Activated naive CD4-positive, alpha-beta T cell (primary cell): ENCODE measurements at places on chromosomes 5 and 9.

DNA sequence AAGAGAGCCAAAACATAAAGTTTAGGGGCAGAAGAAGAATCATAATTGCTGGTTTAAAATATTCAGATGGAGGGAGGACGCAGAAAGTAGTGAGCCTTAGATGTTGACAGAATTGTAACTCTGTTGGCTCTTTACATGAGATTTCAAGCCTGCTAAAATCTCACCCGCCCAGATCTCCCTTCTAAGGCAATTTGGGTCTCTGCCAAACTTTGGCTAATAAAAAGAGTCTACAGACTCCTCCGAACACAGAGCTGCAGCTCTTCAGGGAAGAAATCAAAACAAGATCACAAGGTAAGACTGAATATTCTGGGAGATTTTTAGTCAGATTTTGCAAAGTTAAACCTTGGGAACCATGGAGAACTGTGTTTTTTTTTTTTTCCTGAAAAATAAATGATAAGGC, at the start of gene IL33:
TSS of gene IL33 (plus strand) at position 246 of the 400 bp plus-strand sequence. CDS start 25,888 bp downstream, outside the sequence.
- no peak for DNase-seq

- DNase-seq = no peak
Measured at GRCh38 chr9:124415852-124416484, 726 bp upstream of the PSMB7 start.

DNA sequence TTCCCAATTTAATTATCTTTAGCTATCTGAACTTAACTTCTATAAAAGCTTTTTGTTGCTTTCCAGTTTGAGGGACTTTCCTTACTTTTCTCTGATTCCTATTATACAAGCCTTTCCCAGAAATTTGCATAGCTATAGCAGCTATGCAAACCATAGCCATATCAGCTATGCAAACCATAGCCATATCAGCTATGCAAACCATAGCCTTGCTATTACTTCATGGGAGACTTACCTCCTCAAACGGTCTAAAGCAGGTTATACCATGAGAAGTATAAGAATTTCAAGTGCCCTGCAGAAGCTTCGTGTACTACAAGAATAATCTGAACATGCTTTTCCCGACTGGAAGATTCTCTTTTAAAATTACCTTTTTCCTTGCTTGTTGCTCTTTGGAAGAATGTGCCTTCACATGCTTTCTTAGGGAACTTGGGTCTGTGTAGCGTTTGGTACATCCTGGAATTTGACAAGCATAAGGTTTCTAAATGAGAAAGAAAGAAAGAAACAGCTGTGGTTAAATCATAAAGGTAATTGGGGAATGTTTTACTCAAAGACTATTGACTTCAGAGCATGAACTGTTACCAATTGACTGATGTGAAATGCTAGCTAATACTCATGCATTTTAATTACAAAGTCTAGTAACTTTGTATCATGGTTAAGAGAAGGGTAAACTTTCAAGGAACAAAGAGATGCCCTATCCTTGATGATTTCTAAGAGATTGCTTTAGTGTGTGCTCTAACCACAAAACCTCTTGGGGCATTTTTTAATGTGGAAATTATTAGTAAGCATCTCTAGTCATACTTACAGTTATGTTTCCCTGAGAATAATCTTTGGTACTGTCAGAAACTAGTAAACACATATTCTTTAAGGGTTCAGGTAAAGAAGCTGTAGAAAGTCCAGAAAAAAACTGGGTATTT, 367.6 kb downstream of the GLIS3 start:
- DNase-seq = no peak

GRCh38 chr5:56048124-56048523, 53.4 kb upstream of the IL6ST start:
- DNase-seq = no peak

DNA sequence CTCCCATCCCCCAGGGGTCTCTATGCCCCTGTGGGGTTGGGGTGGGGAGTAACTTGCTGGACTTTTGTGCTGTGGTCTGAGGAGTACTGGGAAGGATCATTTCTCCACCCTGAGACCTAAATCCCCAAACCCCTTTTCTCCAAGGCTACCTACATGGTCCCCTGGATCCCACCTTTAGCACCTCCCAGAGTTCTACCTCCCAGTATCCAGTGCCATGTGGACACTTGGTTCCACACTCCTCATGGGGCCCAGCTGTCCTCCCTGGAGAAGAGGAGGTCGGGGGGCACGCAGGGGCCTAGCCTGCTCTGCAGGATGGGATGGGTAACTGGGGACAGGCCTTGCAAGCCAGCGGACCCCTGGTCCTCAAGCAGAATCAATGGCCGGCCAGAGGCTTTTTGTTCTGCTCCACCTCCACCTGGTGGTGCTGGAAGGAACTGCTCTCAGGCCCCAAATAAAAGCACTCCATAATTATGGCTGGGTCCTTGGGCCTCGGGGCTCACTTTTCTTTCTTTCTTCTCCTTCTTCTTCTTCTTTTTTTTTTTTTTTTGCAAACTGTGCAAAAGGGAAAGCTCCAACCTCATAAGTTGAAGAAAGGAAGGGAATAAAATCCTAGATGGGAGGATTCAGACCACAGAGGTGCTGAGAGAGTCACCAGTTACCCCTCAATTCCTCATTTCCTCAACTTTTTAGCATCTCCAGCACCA, 68.4 kb downstream of the PSD2 start:
- DNase-seq = no peak

DNA sequence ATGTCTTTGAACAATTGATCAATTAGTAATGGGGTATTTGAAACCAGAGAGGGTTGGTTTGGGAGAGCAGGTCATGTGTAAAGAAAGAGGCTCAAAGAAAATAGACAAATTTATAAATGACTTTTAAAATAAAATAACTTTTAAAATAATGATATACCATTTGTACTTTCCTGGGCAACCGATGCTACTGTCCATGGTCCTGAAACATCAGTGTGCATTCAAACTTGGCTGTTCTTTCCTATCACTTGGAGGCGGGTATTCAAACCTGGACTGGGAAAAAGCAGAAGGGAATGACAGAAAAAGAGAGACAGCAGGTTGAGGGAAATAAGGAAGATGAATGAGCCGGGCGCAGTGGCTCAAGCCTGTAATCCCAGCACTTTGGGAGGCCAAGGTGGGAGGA, 1446.4 kb upstream of the WWC1 start:
- no peak for DNase-seq

- DNase-seq = no peak
Measured at GRCh38 chr5:173884402-173885053, 3.6 kb upstream of the CPEB4 start.

GRCh38 chr9:127710204-127710783, 3.5 kb downstream of the CFAP157 start:
- no peak for DNase-seq

DNA sequence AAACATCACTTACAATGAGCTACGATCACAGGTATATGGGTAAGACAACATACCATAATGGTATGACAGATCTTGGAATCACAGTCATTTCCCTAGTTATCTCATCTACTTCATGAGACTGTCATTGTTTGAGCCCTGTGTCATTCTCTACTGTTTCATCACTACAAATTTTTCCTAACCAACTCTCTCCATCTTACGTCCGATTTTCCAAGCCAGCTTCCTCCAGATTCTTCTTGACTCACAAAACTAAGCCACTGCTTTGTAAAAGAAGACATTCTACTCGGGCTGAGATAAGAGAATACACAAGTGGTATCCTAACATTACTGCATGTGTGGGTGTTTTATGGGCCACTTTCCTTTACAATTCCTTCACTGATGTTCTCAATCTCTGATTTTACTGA, 49.6 kb downstream of the SERINC5 start:
- no peak for DNase-seq

GRCh38 chr5:107058803-107059202, 611.9 kb downstream of the EFNA5 start:
- DNase-seq = no peak

DNA sequence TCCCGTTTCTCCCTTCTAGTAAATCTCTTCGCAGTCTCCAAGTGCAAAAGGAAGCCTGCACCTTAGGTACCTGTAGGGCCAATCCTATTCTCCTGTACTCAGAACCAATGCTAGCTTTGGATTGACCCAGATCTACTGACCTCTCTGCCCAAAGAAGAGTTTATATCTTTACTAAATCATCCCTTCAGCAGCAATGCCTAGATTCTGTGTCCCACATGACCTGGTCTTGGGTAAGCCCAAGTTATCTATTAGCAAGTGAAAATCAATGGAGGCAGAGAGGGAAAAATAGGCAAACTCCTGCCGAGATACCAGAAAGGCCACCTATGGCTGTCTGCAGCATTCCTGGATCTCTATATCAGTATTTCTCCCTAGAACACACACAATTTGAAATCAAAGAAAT, 60.0 kb downstream of the SUSD1 start:
- DNase-seq = no peak

DNA sequence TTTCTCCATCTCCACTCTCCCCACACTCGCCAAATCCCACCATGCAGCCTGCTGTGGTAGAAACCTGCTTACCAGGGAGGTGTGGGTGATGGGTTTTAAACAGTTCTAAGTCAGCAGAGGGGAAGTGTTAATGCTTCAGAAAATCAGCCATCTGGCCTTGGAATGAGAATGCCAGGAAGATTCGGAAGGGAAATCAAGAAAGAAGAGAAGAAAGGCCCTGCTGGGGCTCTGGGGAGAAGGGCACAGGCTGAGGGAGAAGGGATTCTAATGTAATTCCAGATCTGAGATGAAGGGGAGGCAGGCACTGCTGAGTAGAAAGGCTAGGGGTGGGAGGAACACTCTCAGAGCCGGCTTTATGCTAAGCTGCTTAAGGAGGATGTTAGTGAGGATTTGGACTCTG, 434.7 kb upstream of the DMAC1 start:
- no peak for DNase-seq

- no peak for DNase-seq
Measured at GRCh38 chr9:35687972-35688557, 1.7 kb downstream of the TPM2 start.

GRCh38 chr5:107814183-107814827, 143.6 kb upstream of the EFNA5 start:
- DNase-seq = no peak

DNA sequence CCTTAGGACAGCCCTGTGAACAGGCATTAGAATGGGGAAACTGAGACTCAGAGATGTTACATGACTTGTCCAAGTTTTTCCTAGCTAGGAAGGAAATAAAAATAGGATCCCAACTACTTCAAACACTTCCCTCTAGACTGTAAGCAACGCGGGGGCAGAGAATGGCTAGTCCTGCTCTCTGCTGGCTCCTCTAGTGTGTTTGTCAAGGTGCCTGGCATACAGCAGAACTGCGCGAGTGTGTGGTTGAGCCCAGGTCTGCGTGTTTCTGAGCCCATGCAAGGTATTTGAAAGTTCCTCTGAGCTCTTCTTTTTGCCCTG, 152.5 kb downstream of the MACROH2A1 start:
- DNase-seq = no peak

GRCh38 chr9:93679536-93680442, 103.4 kb downstream of the PHF2 start:
- DNase-seq = no peak

DNA sequence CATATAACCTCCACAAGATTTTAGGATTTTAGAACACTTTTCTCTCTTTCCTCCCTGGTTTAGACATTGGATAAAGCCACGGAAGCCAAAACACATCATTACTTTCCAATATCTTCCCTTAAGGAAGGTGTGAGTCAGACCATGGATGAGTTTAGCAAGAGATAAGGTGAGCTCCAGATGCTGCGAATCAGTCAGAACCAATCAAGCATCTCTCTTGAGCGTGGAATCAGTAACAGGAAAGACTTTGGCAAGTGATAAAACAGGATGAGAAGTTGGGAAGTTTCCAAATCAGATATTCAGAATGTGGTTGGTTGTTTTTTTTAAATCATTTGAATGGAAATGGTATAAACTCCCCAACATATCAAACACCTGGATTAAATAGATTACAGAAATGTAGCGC, 397.8 kb downstream of the EFNA5 start:
- no peak for DNase-seq
